ENCODE measurements at places on chromosomes 6 and 20.

DNA sequence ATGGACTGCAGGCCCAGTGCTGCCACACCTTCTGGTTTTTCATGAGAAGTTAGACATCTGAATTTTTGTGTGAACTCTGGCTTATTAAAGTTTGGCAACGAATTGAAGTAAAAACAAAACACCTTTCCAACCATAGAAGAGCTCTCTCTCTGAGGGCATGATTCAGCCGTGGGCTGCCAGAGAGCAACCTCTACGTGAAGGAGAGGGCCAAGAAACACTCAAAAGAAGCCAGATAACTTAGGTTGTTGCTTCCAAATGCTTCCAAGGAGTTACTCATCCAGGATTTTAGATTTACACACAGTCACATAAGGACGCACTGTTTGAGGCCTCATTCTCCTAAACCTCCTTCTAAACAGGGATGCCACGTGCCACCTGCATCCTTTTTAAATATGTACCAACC, 65.5 kb downstream of the NRN1 start:
- DNase-seq: no peak

GRCh38 chr6:20826378-20826777, 292.1 kb downstream of the CDKAL1 start:
- DNase-seq: no peak

GRCh38 chr6:47308552-47309290, 984 bp downstream of the TNFRSF21 start:
- DNase-seq: no peak

DNA sequence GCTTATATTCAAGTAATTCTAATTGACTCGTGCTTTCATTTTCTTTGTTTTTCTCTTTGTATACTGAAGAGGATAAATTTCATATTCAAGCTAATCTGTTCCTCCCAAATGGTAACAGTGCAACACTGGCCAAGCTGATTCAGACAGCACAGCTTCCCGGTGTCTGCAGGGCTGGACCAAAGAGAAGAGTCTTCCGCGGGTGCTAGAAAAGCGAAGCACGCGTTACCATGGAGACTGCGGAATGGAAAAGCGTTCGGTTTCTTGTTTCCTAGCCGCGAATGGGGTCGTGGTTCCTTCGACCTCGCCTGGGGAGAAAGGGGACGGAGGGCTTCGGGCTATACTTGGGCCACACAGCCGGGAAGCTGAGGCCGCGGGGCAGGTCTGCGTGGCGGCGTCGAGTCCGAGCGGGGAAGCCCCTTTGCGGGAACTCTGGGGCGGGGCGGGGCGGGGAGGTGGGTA, 6.2 kb upstream of the ZNF311 start:
- DNase-seq: no peak

- no peak for DNase-seq
Observed at GRCh38 chr6:135521431-135521830, 23.9 kb upstream of the AHI1 start.

DNA sequence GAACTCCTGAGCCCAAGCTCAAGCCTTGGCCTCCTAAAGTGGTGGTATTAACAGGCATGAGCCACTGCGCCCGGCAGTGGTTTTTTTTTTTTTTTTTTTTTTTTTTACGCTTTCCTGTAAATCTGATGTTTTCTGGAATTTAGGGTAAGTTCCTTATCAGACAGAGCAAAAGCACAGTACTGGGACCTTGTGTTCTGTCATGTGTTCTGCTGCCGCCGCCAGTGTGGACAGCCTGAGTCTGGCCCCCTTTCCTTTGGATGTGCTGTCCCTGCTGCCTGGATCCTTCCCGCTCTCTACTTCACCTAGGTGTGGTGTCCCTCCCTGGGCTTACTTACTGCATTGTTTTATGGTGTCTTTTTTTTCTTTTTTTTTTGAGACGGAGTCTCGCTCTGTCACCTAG, 11.7 kb downstream of the DNMT3B start:
- DNase-seq: no peak

DNA sequence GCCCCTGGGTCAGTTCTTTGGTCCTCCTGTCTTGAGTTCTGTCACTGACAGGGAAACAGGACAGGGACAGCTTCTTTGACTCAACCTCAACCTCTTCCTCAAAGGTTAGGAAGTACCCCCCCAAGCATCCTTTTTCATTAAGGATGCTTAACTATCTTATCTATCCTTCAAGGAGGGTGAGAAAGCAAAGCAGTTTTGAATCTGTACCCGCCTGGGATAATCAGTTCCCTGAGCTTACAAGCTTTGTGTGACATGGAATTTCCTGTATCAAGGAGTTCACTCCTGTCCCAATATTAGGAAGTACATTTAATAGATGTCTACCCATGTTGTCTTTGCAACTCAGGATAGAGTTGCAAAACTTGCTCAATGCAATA, 31.1 kb upstream of the PIM1 start:
- DNase-seq: no peak

Data from GM12878 (cell line).